WTC11 (cell line): ENCODE measurements at places on chromosomes 1 and 21.

DNA sequence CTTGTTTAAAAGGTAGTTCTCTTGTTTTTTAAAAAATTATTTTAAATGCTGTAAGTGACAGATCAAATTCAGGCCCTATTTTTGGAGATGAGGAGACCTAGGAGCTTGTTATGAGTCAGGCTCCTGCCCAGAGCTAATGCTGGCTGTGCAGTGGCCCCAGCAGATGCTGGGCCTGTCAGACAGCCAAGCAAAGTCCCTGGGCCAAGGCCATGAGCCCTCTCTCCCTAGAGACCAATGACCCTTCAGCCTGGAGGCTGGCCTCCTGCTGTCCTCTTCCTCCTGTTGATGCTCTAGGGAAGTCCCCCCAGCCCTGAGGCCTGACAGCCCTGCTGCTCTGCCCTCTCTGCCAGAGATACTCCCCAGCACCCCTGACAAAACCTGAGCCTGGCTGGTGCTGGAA is 128.1 kb upstream of the CTTNBP2NL start:
- H3K36me3 ChIP-seq = no peaks in the 10 kb centered on the region; the same call in 1 of the 2 replicates
- H3K4me1 ChIP-seq = no peaks in the 10 kb centered on the region
- no peak for DNase-seq
- H3K4me3 ChIP-seq = no peak overlapping the region
- H3K27me3 ChIP-seq = peaks cover 13% of the 10 kb centered on the region
- H3K27ac ChIP-seq = no peak overlapping the region

- H3K27me3 ChIP-seq = peaks cover 55% of the 10 kb centered on the region
- H3K36me3 ChIP-seq = no peaks in the 10 kb centered on the region
- peak overlapping the region; percentile 82 for H3K4me3 ChIP-seq
- no peak overlapping the region for H3K27ac ChIP-seq
- DNase-seq = peak; percentile 19
These were observed 1.0 kb downstream of the FAM78B start for GRCh38 chr1:166165661-166166328.

DNA sequence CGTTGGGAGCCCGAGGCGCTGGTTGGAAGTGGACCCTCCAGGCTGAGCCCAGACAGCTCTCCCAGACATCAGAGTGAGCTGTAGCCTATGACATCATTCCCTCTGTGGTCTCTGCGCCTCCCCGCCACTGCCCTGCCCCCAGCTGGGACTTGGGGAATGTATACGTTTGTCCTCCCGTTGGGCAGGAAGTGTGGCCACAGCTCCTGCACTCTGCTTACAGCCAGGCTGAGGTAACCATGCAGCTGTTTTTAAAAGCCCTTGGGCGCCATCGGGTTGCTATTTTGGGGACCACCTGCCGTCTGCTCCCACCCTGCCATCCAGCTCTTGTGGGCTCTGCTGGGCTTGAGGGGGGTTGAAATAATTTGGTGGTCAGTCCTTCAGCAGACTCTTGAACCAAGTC is 7.8 kb downstream of the VASH2 start:
- no peak for DNase-seq
- peaks cover 81% of the 10 kb centered on the region for H3K4me1 ChIP-seq
- no peak overlapping the region for H3K4me3 ChIP-seq

DNA sequence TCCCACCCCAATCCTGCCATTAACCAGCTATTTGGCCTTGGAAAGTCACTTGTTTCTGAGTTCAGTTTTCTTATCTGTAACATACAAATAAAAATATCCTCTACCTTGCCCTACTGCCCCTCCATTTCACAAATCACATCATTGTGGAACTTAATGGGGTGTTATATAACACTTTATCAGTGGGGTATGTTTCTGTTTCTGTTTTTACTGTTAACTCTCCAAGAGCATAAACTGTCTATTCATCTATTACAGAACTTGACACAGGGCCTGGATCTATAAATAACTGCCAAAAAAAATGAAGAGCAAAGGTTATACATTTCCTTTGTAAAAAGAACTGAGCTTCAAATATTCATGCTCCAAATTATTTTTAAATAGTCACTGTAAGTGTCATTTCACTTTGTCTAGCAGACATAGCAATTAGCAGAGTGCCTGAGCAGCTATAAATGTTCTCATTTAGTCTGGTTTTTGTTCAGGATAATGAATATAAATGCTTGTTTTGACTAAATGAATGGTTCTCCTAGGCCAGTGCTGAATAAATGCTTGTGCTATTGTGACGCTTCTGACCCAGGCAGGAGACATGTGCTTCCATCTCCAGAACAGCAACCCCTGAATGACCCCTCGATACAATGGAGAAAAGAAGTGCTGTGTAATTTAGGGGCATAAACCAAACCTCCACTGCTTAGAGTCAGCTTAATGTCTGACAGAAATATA is 7.4 kb downstream of the PIGM start:
- H3K36me3 ChIP-seq = no peaks in the 10 kb centered on the region
- DNase-seq = no peak
- H3K4me3 ChIP-seq = no peak overlapping the region
- peaks cover 3% of the 10 kb centered on the region; the same call in 1 of the 2 replicates for H3K4me1 ChIP-seq
- no peak overlapping the region for H3K27ac ChIP-seq
- peaks cover 5% of the 10 kb centered on the region for H3K27me3 ChIP-seq

DNA sequence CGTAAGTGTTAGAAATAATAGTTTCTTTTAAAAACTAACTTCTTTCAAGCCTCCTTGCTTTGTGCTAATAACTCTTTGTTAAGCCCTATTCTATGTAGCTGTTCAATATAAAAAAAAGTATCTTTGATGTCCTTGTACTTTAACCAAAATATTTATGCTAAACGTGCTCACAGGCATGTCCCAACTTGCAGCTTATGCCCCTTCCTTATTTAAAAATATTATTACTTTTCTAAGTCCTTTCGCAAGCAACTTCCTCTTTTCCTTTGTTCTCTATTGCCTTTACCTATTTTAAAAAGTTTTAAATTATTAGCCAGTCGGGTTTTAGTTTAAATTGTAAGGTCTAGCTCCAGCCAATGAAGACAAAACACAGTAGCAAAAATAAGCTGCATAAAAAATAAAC is 43.4 kb upstream of the NBPF3 start:
- no peak overlapping the region for H3K27ac ChIP-seq
- H3K4me3 ChIP-seq = no peak overlapping the region
- H3K36me3 ChIP-seq = no peaks in the 10 kb centered on the region
- DNase-seq = no peak
- peaks cover 11% of the 10 kb centered on the region for H3K27me3 ChIP-seq
- H3K4me1 ChIP-seq = peaks cover 19% of the 10 kb centered on the region

GRCh38 chr1:64453688-64454087 is 16.2 kb upstream of the CACHD1 start:
- no peaks in the 10 kb centered on the region for H3K36me3 ChIP-seq
- 0 out of 2 replicates have a peak, but pooled peaks cover 4% of the 10 kb centered on the region for H3K4me1 ChIP-seq
- H3K27me3 ChIP-seq = peaks cover 3% of the 10 kb centered on the region
- DNase-seq = no peak
- no peak overlapping the region for H3K27ac ChIP-seq

GRCh38 chr1:2098839-2099785 is 48.9 kb downstream of the PRKCZ start:
- no peak for DNase-seq
- no peaks in the 10 kb centered on the region for H3K27me3 ChIP-seq
- peaks cover 5% of the 10 kb centered on the region for H3K4me1 ChIP-seq

DNA sequence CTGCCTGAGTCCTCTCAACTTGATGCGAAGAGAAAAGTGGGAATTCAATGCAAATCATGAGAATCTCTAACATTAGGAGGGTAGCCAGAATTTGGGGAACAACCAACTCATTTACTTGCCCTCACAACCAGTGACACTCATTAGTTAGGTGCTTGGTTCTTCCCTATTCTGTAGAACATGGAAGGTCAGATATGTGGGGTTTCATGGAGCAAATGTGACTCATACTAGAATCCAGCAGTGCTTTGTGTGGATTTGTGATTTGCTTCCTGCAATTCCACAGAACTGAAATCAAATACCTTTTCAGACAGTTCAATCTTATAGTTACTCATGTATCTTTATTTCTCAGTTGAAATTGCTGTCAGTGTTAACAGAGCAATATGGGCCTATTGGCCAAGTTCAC is 6.9 kb upstream of the ETV3 start:
- no peaks in the 10 kb centered on the region for H3K36me3 ChIP-seq
- H3K27me3 ChIP-seq = peaks cover 9% of the 10 kb centered on the region
- DNase-seq = no peak
- H3K4me3 ChIP-seq = no peak overlapping the region
- peaks cover 26% of the 10 kb centered on the region for H3K4me1 ChIP-seq
- no peak overlapping the region for H3K27ac ChIP-seq
